ENCODE measurements at places on chromosomes 2 and 18. TPM values are rescaled to one million over a fixed set of nuclear protein-coding genes. Genes with fewer than 3 reads are reported as not detected.

- no peak for DNase-seq
Observed at GRCh38 chr18:54149078-54149697, 75.3 kb downstream of the MBD2 start.

GRCh38 chr2:73970141-73970803 lies 14.4 kb upstream of the TET3 start:
- DNase-seq: no peak

GRCh38 chr18:8358033-8358765 lies 251.0 kb upstream of the RAB12 start:
- DNase-seq: no peak

DNA sequence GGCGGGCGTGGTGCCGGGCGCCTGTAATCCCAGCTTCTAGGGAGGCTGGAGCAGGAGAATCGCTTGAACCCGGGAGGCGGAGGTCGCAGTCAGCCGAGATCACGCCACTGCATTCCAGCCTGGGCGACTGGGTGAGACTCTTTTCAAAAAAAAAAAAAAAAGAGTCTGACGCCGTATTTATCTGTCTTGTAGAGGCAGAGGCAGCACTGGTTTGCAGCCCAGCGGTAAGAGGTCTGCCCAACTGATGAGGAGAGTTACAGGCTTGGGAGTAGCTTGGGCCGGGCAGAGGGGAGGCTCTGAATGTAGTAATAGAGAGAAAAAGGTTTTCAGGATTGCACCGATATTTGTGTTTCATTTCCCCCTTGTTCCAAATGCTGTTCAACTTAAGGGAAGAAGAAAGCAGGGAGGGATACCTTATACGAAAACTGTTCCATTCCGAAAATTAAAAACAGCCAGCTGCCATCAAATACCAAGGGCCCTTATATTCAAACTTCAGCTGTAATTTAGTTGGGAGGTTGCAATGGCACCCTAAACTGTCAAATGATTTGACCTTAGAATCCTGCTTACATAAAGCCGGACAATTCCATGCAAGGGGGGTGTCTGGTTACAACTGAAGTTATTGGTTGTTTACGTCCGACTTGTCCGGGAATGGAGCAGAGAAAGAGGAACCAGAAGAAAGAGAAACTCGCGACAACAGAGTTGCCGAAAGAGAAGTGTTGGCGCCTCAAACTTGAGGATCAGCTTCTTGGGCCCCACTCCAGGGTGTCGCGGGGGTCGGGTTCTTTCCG lies 9.2 kb upstream of the SP9 start:
- peak; percentile 51 for DNase-seq

The SUCLG1 gene
- total RNA-seq: 40.0 TPM

The GAL3ST2 gene
- 0.37 TPM for total RNA-seq

Measured in H9 (cell line).